ENCODE measurements at places on chromosomes 2 and 18.
A peak's percentile ranks its signal among the peaks of the same experiment; 100 is the strongest.

GRCh38 chr18:59712311-59712710 lies 15.1 kb upstream of the CCBE1 start:
- DNase-seq = no peak

DNA sequence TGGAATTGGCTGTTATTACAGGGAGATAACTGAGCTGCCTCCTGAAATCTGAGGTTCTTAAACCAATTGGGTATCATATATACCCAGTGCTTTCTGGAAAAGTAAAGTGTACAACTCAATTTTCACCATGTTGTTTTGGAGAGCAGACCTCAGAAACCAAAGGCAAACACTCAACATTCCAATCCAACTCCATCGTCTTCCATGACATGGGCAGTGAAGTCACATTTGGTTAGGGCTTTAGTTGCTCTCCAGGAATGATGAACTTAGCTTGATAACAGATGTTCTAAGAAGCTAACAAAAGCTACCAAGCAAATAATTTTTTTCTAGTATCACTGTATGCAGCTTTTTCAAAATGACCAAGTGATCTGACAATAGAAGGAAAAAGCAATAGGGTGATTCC lies 107.0 kb upstream of the SLC35G4 start:
- DNase-seq = no peak

- DNase-seq = no peak
Observed at GRCh38 chr2:224892574-224893204, 149.6 kb downstream of the DOCK10 start.

DNA sequence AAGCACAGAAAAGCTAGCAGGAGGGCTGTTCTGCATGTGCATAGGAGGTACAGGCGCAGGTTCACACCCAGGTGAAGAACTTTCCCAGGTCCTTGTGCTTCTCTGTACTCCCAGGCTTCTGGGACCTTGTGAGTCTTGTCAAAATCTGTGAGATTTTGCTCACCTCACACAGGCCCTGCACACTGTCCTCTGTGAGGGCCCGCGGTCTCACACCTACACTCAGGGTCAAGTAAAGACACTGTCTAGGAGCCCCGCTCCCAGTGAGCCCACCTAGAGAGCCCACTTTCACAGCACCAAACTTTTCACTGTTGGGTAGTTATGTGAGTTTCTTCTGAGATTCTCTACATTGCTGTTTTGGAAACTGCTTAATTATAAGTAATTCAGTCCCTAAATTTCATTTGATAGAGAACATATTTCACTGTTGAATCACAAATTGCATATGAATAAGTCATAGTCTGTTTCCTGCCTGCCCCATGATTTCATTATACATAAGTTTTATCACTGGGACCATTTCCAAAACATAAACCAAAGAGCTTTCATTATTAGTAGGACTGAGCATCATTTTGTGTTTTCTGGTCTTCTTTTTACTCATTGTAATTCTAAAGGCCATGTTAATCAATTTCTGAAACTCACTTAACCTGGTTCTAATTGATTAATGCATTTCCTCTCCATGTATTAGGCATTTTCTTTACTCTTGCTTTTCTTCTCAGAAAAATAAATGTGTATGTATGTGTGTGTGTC lies 234.2 kb upstream of the SPOPL start:
- DNase-seq = peak; percentile 2

- DNase-seq = no peak
Observed at GRCh38 chr2:207143215-207144172, 22.3 kb downstream of the KLF7 start.

DNA sequence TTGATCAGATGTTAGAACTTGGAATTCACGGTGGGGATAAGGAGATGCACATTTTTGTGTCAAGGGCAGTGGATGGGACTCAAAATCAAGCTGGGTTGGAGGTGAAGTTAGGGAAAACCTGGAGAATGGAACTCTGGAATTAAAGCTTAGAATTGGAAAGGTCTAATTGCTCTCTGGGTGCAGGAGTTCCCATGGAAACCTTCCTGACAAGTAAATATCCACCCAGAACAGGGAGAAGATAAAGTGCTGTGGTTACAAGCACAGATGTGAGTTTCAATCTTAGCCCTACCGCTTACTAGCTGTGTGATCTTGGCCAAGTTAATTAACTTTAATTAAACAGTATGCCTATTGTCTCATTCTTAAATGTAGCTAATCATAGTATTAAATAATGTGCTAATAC lies 71.3 kb upstream of the TCF7L1 start:
- no peak for DNase-seq

- no peak for DNase-seq
Observed at GRCh38 chr2:192016265-192016664, 169.4 kb upstream of the CAVIN2 start.

Data from stimulated activated naive CD8-positive, alpha-beta T cell treated with anti-CD3 and anti-CD28 coated beads, Interleukin-15, amount 100 ng/mL, for 72 hours (primary cell).